ENCODE measurements at places on chromosomes 6 and 20.
A peak's percentile ranks its signal among the peaks of the same experiment; 100 is the strongest.

- DNase-seq = peak; percentile 84
Observed at GRCh38 chr20:20710443-20711315, 1.8 kb downstream of the RALGAPA2 start.

DNA sequence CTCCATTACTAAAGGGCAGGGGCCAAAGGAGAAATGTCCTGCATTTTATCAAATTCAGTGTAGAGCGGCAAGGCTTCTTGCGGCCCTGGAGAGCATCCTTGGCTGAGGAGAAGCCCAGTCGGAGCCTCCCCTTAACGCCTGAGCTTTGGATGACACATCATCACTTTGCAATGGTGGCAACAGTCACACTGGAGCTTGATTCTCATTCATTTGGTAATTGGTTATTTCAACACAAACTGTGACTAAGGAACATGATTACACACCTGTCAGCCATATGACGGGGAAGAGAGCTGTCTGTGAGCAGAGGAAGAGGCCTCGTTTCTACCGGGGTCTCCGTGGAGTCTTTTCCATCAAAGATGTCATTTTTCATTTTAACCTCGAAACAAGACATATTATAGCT is 81.4 kb downstream of the SOBP start:
- no peak for DNase-seq

DNA sequence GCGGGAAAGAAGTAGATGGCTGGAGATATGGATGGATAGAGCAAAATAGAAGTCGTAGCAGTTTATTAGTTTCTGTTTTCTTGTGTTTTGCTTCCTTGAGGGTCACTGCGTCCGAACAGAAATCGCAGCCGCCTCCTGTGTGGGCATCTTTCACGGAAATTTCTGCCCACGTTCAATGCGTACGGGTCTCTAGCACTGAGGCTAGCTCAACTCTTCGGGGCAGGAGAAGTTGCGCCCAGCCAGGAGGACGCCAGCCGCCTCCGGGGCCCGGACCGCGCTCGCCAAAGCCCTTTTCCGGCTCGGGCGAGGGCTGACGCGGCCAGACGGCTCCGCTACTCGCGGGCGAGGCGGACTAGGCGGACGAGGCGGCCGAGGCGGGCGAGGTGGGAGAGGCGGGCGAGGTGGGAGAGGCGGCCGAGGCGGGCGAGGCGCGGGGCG is 814 bp downstream of the TFAP2B start:
- DNase-seq = no peak

DNA sequence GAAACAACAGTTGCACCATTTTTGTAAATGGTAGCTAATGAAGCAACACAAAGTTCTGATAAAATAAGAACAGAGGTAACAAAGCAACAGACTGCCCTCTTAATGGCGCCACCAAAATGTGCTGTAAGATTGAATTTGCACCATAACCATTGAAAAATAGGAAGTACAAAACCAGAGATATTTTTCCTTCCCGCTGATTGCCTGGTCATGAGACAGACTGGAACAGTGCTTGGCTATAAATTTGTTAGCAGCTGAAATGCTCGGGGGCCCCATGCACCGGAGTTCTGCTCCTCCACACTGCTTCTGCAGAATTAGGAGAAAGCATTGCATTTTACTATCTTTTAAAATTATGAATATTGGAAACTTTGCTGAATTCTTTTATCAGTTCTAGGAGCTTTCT is 164.4 kb upstream of the QKI start:
- DNase-seq = peak; percentile 37

- no peak for DNase-seq
Observed at GRCh38 chr20:51372966-51373365, 169.6 kb downstream of the NFATC2 start.

DNA sequence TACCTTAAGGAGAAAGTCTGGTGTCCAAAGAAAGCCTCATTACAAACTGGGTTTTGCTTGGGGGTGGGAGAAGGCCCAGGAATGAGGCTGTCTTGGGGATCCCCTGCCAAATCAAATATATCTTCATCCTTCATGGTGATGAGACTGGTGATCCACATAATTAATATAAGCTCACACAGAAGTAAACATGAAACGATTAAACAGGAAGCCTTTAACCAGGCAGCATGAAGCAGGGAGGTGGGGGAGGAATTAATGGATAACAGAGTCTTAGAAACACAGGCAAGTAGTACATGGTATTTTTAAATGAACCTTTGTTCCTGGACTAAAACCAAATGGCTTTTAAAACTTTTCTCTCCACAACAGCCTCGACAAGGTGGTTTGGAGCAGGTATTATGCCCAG is 437.5 kb downstream of the TFAP2A start:
- DNase-seq = no peak

GRCh38 chr20:48777005-48777404 is 50.8 kb downstream of the PREX1 start:
- DNase-seq = no peak

DNA sequence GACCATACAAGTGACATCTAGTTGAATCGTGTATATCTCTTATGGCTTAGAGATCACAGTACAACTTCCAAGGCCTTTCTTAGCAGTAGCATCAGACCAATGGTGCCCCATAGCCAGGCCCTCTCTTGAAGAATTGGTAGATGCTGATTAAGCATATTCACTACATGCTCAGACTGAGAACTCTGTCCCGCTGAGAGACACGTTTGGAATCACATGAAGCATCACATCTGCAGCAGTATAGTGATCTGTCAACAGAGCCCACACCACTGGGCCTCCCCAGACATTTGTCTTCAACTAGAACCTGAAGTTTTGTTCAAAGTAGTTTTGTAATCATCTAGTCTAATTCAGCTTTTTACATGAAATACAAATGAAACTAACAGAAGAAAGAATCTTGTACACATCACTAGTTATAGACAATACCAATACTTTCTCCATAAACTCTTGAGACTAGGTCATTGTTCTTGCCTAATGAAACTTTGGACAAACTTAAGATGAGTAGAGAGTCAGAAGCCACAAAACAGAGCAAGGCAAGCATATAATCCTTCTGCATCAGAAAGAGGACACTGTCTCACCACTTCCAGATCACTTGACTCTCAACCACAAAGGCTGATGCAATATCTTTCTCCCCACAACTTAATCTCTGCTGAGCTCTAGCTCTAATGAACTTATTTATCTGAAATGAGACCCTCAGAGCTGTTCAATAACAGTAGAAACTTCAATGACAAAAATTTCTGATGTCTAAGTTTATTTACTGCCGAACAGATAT is 182.7 kb downstream of the TBX18 start:
- DNase-seq = peak; percentile 25

DNA sequence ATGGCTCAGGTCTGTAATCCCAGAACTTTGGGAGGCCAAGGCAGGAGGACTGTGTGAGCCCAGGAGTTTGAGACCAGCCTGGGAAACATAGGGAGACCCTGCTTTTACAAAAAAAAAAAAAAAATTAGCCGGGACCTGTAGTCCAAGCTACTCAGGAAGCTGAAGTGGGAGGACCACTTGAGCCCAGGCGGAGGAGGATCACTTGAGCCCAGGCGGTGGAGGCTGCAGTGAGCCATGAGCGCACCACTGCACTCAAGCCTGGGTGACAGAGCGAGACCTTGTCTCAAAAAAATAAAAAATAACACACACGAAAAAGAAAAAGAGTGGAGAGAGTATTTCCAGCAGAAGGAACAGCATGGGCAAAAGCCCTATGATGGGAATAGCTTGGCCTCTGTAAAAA is 2.0 kb downstream of the TTLL9 start:
- DNase-seq = no peak

GRCh38 chr6:26022132-26022472 is 59.5 kb downstream of the TRIM38 start:
- peak; percentile 94 for DNase-seq

DNA sequence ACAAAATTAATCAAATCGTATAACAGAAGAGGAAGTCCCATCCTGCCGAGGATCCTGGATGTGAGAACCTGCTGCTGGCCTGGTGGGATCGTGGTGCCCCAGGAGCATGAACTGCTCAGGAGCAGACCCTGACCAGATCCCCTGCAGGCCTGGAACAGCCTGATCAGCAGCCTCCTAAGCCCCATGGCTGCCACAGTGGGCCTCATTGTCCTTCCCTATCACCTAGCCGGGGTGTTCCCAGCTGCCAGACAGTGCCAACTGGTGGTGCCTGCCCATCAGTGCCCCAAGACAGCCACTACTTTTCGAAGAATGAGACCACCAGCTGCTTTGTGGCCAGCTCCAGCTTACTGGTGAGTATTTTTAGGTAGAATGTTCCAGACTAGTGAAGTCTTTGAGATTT is 19.6 kb upstream of the MAS1L start:
- no peak for DNase-seq

DNA sequence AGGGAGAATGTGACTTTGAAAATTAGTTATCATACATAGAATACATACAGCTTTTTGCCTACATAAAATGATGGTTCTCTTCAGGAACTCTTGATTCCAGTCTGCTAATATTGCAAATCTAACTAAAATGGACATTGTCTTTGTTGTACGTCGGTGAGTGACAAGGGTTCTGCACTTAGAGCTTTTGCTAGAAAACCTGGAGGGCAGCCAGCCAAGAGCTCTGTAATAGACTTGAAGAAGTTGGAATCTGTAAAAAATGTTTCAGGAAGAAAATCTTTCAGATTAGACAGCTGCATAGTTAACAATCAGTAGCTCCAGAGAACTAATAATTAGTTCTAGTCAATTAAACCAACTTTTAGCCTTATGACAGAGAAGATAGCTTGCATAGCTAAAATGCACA is 138.3 kb downstream of the FLRT3 start:
- DNase-seq = no peak

- DNase-seq = no peak
Observed at GRCh38 chr6:159487636-159488035, 205.4 kb downstream of the SOD2 start.

GRCh38 chr6:151059612-151060095 is 180.1 kb upstream of the AKAP12 start:
- peak; percentile 54 for DNase-seq

GRCh38 chr6:111406200-111406721 is 76.8 kb downstream of the REV3L start:
- DNase-seq = no peak

DNA sequence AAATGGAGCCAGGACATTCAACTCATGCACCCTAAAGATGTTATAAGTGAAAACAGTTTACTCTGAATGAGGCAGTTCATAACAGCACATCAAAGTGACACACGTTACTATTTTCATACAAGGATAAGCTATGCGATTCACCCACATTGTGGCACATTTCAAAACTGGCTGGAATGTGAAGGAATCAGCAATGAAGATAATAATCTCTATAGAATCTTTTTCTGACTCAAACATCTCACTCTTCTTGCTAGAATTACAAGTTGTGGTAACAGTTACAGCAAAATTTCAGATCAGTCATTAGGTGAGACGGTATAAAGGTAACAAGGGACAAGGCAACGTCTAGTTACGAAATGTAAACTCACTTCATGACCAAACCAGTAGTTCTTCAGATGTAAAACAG is 17.5 kb downstream of the TMEM244 start:
- DNase-seq = no peak

DNA sequence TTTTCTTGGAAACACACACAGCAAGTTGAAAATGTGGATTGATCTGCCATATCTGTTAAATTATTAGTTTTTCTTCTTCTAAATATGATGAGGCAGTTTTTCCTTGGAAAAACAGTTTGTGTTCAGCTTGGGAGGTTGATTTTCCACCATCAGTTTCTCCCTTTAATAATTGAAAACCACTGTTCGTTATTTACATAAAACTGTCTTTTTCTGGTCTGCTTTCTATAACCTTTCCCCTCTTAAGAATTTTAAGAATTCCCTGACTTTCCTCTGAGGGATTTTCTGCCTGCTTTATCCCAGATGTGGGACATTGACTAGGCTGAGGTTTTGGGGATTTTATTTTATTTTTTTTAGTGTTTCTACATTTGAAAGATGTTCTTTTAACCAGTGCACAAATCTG is 27.2 kb downstream of the DSE start:
- DNase-seq = no peak

- peak; percentile 76 for DNase-seq
Observed at GRCh38 chr6:108966855-108967755, 118.9 kb downstream of the ARMC2 start.

DNA sequence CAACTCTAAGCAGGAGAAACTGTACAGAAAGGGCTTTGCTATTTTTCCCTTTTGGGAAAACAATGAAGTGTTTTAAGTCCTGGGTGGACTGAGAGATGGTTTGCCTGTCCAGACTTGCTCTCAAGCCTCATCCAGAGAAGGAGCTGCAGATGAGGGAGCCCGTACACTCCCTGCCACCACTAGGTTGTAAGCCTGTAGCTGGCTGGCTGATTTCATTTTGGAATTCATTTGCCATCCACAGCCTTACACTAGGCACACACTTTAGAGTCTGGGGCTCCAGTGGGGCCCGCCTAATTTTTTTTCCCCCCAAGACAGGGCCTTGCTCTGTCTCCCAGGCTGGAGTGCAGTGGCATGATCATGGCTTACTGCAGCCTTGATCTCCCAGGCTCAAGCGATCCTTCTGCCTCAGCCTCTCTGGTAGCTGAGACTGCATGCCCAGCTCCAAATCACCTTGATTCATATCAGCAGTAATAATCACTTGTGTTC is 28.4 kb downstream of the POFUT1 start:
- DNase-seq = no peak

DNA sequence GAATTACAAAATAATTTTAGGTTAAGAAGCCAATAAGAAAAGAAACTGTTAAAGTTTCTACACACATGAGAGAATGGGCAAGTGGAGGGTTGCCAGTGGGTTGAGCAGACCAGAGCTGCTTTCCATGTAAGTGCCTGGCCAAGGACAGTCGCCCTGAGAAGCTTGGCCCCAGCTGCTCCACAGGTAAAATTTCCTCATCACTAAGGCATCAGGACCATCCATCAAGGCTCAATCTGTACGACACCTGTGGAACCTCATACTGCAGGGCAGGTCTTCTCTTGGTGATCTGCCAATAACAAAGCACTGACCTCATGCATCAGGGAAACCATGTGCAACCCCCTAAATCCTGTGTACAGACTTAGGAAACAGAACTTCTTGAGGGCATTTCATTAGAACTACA is 115.4 kb downstream of the INSM1 start:
- DNase-seq = peak; percentile 18

GRCh38 chr6:4788953-4789584 is 12.9 kb downstream of the CDYL start:
- DNase-seq = no peak

GRCh38 chr6:170250981-170251775 is 39.7 kb downstream of the DLL1 start:
- DNase-seq = no peak

DNA sequence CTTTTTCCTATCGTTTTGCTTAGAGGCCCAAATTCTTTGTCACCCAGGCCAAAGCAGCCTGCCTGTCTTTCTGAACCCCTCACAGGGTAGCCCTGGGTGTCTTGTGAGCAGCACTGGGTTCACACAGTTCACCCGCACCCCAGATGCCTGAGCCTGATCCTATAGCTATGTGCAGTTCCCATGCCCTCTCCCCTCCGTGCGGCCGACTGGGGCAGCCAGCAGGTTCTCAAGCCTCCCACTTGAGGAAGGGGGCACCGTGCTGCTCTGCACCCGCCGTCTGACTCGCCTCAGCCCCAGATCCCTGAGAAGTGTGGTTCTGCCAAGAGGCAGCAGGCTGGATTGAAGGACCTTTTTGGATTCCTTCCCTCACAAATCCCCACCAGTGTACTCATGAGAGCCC is 89.0 kb downstream of the PSMB1 start:
- no peak for DNase-seq
